ENCODE measurements at places on chromosomes 1 and 21.

DNA sequence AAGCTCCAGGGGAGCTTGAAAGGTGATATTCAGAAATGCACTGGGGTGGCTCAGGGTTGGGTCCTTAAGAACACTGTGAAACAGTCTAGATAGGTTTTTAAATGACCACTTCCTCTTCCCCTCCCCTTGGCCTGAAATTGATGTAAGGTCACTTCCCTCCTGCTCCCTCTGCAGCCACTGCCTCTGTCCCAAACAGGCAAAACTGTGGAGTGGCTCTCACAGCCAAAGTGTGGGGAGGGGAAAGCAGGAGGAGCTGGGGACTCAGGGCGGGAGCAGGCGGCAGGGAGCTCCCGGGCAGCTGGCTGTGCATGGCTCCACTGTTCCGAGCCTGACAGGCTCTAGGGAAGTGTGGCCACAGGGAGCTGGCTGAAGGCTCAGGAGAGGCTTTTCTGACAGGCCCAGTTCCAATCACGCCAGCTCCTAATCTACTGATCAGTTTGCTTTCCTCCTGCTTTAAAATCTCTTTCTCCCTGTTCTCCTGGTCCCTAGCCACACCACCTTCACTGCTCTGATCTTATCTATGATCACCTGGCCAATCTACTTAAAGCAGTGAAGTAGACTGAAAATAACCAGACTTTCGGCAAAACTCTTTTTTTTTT is 5.1 kb upstream of the CSRP1 start:
- DNase-seq: no peak

GRCh38 chr1:14262637-14263036 is 335.8 kb upstream of the KAZN start:
- DNase-seq: no peak

GRCh38 chr1:206912445-206913095 is 9.2 kb downstream of the FCMR start:
- DNase-seq: no peak

- no peak for DNase-seq
Observed at GRCh38 chr1:178258536-178258935, 164.6 kb downstream of the RASAL2 start.

DNA sequence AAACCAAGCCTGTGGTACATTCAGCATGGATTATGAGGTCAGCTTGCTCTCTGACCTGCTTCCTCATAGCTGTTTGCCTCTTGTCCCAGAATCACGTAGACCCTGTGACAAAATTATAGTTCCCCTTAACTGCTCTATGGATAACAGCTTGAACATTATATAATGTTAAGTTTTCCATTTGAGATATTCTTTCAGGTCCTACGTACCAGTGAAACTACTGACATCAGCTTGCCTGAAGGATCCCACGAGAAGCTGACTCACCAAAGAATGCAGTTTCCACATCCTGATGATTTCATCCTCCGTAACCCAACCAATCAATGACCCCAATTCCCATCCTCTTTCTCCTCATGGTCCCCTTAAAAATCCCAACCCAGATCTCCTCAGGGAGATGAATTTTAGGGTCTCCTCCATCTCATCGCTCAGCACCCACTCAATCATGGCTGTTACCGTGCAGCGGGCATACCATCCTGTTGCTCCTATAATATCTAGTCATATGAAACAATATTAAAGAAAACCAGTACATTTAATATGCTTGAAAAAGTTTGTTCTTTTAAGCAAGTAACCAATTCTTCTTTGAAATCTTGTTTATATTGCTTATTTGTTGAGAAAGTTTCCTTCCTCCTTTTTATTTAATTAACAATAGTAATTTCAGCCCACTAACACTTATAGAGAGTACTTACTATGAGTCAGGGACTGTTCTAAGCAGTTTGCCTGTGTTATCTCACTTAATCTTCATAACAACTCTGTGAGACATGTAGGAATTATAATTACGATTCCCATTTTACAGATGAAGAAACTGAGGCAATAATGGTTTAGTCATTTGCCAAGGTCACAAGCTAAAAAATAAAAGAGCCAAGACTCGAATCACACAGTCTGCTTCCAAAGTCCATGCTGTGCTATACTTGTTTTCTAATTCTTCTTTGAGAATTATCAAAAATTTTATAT is 27.4 kb downstream of the CHML start:
- peak; percentile 61 for DNase-seq

DNA sequence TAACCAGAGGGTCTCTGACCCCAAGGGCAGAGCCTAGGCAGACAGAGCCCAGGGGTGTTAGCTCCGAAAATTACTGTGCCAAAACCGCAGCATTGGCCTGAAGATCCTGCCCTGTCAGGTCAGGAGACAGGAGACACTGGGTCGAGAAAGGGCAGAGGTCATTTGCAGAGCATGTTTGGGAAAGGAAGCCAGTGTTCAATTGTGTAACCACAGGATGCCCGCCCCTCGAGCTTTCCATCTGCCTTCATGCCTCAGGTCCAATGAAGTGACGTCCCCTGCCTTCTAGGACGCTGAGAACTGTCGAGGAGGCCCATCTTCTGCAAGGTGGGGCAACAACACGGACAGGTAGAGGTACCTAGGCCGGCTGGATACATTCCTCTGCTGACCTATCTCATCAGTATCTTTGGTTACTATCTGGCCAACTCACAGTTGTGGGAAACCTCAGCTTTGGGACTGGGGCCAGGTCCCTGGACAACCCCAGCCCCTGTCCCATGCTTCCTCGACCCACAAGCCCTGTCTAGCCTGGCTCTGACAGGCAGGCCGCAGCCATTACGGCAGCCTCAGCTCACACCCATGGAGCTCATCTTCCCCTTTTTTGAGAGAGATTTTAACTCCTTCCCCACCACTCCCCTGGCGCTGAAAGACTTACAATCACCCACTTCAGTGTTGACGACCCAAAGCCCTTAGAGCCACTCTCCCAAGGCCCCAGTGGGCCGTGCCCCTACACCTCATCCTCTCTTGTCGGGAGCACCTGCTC is 1.3 kb downstream of the ARL8A start:
- no peak for DNase-seq

GRCh38 chr1:35962952-35963351 is 32.0 kb downstream of the AGO3 start:
- DNase-seq: no peak

GRCh38 chr1:58303841-58304240 is 242.7 kb downstream of the OMA1 start:
- DNase-seq: no peak

DNA sequence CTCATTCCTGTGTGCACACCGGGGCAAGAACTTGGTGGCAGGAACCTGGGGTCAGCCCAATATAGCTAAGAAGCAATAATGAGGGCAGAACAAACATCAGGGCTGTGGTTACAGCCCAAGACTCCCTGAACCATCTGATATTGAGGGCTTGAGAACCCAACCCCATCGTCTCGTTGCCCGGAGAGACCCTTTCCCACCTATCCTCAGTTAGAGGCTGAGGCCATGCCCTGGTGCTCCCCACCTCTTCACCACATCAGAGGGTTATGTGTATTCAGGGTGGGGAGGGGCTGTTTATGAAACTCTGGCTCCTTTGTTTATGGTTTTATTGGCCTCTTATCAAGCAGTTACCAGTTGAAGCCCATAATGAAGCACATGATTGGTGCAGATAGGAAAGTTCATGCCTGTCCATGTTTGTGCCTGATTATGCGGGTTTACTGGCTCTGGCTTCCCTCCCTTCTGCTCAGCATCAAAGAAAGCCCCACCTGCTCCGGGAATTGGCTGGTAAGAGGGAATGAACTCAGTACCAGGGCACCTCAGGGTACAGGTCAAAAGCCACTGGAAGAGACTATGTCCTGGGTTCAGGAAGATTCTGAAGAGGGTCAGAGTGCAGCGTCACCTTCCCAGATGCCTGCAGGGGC is 14.5 kb downstream of the NUAK2 start:
- no peak for DNase-seq

DNA sequence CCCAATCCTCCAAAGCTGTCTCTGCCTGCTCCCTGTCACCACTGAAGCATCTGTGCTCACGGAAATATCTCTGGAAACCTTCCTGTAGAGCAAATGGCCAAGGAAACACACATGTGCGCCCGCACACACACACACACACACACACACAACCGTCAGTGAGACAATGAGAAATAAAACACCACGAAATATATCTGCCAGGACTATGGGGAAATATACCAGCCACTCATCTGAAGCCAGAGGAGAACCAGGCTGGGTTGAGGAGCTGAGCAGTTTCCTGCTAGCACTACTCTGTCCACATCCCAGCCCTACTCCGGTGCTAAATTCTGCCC is 25.1 kb upstream of the PLXNA2 start:
- DNase-seq: no peak

DNA sequence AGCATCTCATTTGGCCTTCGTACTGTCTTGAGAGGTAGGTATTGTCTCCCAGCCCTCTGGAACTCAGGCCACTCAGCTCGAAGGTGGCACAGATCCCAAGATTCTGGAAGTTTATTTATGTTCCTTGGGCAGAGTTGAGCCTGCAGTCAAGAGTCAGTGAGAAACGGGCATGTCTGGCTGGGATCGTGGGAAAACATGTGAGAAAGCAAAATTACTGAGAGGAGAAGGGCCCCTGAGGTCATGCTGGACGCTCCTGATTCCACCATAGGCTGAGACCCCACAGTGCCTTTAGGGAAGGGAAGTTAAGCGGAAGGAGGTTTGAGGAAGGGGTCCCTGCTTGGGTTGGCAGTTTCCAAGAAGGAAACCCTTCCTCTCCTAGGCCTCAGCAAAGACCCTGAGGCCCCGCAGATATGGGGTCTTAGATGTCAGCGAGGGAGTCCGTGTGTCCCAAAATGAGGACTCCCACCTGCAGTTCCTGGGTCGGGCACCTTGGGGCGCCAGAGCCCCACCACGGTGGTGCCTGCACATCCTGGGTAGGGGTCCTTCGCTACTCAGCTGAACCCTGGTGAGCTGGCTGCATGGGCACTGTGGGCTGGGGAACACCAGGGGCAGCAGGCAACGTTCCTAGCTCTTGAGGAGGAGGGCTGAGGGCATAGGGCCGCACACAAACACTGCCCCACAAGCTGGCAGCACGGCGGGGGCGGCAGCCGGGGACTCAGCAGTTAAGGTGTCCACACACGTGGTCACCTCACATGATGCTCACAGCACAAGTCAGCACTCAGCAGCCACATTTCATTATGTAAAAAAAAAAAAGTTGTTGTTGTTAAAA is 12.3 kb upstream of the SEMA4A start:
- no peak for DNase-seq

GRCh38 chr1:19130468-19130867 is 79.6 kb downstream of the UBR4 start:
- DNase-seq: no peak

GRCh38 chr21:46054451-46054881 is 43.4 kb upstream of the COL6A2 start:
- no peak for DNase-seq

GRCh38 chr1:221234791-221235190 is 355.5 kb downstream of the HLX start:
- DNase-seq: no peak

DNA sequence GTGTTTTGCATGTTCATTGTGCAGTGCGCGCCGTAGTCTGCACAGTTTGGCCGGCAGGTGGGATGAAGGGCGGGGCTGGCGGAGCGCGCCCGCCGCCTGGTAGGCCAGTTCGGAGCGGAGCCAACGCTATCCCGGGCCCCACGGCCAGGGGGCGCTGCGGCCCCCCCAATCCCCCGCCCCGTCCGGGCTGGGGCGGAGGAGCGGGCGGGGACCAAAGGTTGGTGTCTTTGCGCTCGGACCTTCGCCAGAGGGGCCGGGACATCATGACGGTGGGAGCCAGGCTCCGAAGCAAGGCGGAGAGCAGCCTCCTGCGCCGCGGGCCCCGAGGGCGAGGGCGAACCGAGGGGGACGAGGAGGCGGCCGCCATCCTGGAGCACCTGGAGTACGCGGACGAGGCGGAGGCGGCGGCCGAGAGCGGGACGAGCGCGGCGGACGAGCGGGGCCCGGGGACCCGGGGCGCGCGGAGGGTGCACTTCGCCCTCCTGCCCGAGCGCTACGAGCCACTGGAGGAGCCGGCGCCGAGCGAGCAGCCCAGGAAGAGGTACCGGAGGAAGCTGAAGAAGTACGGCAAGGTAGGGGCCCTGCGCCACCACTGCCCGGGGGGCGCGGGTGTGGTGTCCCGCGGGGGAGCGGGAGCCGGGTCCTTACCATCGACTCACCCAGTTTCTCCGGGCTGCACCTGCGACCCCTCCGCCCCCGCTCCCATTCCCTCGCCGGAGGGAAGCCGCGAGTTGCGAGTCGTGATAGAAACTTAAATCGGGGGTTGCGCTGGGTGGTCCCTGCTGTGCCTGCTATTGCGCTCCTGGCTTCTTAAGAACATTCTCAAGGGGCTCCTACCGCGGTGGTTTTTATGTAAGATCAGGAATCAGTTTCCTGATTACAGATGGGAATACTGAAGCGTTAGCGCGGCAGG is at the start of gene C1orf115:
TSS of gene C1orf115 (plus strand) at position 224 of the 913 bp plus-strand sequence. CDS start at position 264, 40 bp downstream.
- DNase-seq: no peak

GRCh38 chr1:48979940-48980339 is 203.2 kb upstream of the BEND5 start:
- no peak for DNase-seq

- DNase-seq: no peak
Observed at GRCh38 chr1:54439550-54440223, 33.5 kb upstream of the SSBP3 start.

- DNase-seq: no peak
Observed at GRCh38 chr1:195568389-195568788, 1039.9 kb downstream of the KCNT2 start.

GRCh38 chr1:98021126-98021525 is 100.3 kb upstream of the DPYD start:
- DNase-seq: no peak

DNA sequence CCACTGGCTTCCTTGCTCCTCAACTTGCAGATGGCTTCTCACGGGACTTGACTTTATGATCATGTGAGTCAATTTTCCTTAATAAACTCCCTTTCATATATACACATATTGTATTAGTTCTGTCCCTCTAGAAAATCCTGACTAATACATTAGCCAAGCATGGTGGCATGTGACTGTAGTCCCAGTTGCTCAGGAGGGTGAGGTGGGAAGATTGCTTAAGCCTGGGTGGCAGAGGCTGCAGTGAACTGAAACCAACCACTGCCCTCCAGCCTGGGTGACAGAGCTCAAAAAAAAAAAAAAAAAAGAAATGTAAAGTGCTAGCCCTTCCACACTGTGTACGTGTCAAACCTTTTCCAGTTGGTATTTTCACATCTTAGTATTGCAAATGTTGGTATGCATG is 857.0 kb downstream of the LTN1 start:
- DNase-seq: no peak

DNA sequence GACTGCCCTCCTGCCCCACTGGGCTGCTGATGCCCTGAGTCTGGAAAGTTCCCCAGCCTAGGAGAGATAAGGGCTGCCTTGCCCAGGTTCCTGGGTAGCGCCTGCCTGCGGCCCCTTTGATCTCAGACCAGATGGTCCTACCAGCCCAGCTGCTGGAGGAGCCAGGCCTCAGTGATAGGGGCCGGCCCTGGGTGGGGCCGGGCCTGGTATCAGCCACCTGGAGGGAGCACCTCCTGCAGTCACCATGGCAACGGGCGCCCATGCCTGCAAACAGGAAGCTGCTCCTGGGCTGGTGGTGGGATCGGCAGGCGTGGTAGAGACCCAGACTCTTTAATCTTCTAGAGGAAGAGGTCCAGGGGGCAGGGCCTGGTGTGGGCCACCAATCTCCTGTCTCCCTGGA is 119.7 kb upstream of the WNT4 start:
- DNase-seq: no peak

GRCh38 chr21:14560555-14560954 is 14.4 kb upstream of the SAMSN1 start:
- DNase-seq: no peak

GRCh38 chr1:101728029-101728428 is 268.7 kb downstream of the OLFM3 start:
- DNase-seq: no peak

Measured in AG09319 (cell line).